Head of caudate nucleus (tissue), 42 donors: ENCODE measurements at places on chromosomes 5 and 9.

DNA sequence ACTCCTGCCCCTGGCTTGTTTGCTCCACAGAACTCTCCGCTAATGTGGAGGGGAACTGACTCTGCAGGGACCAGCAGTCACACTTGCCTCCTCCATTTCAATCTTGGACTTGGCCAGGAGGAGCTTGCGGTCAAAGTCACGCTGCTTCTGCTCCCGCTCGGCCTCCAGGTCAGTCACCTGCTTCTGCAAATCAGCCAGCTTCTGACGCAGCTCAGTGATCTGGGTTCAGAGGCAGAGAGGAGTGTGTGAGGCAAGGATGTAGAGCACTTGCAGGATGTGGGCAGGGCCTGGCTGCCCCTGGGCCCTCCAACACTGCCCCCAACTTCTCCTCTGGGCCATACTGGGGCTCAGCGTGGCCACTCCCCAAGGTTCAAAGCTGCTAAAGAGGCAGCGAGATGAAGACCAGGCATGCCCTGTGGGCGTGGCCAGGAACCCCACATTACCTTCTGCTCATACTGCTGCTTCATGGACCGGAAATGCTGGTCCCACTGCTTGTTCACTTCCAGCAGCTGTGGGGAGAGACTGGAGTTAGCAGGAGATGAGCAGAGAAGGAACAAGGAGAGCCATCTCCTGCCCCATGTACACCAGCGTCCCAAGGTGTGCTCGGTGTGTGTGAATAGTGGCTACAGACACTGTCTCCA lies 22.2 kb downstream of the GPX3 start:
- no peak for DNase-seq

DNA sequence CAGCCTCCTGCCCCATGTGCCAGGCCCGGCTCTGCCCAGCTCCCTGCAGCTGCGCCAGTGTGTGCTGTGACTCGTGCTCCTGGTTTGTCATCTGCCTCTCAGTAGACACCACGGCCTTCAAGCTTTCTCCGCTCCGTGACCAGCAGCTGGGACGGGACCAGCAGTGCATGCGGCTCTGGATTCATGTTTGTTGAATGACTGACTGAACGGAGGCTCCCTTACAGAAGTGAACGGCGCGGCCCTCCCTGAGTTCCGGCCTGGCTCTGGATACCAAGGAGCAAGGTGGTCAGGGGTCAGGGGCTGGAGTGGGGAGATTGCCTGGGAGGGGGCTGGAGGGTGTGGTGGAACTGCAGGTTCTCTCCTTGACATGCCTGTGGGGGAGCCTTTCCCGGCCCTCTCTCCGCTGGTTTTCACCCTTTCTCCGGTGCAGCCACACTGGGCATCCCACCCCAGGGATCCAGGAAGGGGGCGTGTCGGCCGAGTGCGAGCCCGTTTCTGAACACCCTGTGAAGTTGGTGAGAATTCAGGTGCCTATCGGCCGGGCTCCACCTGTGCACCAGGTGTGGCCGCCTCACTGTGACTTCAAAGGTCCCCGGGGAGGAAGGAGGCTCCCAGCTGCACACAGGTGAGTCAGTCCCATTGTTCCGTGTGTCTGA lies 11.1 kb upstream of the CEP72 start:
- DNase-seq, result no peak

DNA sequence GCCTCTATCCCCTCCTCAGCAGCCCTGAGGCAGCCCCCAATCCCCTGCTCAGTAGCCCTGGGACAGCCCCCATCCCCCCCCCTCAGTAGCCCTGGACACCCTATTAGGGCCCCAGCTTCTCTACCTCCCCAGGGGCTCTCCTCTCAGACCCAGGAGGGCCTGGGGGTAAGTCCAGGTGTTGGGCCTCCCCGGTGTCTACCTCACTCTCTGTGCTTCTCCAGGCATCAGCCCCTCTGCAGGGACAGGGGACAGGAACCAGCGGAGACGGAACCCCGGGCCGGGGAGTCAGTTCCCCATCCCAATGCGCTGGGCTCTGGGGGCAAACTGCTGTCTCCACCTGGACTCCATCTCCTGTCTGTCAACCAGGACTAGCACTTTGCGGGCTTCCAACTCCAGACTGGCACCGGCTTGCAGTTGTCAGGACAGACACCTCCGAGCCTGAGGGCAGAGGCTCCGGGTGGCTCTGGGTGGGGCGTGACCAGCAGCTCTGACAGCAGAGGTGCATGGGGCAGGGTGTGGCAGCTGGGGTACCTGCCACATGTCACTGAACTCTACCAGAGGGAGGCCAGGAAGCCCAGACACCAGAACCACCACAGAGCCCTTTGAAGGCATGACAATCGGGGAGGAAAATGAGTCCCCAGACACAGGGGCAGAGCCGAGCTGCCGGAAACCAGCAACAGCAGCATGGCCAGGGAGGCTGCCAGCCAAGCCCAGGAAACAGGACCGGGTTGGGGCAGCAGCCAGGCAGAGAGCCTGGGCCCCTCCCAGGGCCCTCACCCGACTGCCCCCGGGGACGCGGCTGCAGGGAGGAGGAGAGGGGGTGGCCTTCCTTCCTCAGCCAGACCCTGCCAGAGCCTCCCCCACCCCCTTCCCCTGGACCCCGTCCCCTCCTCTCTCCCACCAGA lies 17.7 kb upstream of the UBAC1 start:
- peak; percentile 48 for DNase-seq

GRCh38 chr9:79617395-79617794 lies 45.6 kb downstream of the TLE4 start:
- no peak for DNase-seq

DNA sequence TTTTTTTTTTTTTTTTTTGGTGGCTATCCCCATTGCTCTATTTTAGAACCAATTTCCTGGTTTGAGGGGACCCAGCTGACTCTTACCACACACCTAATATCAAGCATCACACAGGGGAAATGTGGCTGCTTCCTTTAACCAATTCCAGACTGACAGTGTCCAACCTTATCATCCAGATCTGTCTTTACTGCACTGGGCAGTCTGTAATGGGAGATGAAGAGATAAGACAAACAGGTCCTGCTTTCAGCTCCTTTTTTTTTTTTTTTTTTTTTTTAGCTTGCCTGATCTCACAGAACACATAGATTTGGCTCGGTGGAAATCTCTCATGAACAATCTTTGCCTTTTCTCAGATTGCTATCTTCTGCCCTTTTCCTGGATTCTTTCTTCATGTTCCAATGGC lies 198.8 kb upstream of the TYRP1 start:
- no peak for DNase-seq

DNA sequence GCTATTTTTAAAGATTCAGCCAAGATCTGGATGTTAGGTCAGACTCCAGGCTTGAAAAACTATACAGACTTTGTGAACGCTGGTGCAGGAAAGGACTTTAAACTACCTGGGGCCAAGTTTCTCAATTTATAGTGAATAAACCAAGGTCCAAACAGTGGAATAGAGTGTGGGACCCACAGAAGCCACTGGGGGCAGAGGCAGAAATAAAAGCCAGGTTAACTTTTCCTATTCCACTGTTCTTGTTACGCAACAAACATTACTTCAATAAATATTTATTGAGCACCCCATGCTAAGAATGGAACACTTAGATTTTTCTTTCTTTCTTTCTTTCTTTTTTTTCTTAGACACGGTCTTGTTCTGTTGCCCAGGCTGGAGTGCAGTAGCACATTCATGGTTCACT lies 11.0 kb upstream of the HAVCR1 start:
- no peak for DNase-seq

GRCh38 chr9:126668058-126668457 lies 54.3 kb downstream of the LMX1B start:
- DNase-seq, result no peak

DNA sequence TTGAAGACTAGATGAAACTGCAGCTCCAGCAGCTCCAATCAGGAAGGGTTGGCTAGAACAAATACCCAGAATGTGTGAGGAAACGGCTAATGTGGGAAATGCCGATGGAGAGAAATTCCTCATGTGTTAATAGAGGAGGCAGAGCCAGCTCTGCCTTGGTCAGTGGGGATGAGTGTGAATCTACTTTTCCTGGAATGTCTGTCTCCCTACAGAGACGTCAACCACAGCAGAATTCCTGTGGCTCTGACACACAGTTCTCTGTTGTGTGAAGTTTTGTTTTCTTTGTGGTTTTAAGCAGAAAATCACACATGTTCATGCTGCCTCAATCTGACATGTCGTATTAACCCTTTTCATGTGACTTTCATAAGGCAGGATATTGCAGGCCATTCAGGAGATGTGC lies 476.6 kb upstream of the WWC1 start:
- DNase-seq, result no peak
